ENCODE measurements at places on chromosomes 12 and 14.

DNA sequence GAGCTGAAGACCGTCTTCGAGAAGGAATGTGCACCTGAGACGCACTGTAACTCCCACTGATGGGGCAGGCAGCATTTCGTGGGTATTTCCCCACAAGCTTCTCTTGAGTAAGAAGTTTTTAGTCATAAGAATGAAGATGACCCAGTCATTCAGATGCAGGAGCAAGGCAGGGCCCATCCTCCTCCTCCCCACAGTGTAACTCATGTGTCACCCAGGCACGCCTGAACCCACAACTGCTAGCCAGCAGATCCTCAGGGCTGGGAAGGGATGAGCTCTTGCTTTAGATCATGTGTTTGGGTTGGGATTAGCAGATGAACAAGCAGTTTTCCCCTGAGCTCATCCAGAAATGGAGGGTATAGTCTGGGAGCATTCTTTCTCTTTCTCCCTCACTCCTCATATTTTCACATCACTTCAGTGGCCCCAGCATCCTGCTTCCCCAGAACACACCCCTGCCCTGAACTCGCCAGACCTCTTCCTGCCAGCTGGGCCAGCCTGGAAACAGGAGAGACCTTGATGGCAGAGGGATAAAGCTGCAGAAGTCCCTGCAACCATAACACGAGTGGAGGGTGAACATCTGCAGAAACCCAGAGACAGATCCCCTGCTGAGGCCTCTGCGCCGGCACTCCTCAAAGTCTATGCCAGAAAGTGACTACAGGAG is 73.3 kb downstream of the B4GALNT3 start:
- DNase-seq = no peak

GRCh38 chr12:54197431-54197909 is 8.7 kb upstream of the SMUG1 start:
- no peak for DNase-seq

DNA sequence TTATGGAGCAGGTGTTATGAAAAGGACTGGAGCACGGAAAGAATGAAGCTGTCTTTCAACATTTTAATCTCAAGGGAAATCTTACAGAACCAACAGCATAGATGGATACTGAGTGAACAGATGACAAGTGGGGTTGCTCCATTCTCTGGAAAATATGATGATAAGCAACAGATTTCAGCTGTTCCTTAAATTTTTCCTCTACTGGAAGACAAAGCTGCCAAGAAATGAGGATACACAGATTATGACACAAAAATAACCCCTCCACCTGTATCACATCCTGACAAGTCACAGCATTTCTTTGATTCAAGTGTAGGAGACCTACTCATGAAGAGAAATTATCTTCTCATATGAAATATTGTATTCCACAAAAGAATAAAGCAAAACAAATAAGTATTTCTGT is 13.0 kb upstream of the TMTC2 start:
- no peak for DNase-seq

GRCh38 chr12:107859367-107859766 is 84.9 kb downstream of the ASCL4 start:
- no peak for DNase-seq

GRCh38 chr14:60051721-60052221 is 40.0 kb upstream of the PCNX4 start:
- no peak for DNase-seq

DNA sequence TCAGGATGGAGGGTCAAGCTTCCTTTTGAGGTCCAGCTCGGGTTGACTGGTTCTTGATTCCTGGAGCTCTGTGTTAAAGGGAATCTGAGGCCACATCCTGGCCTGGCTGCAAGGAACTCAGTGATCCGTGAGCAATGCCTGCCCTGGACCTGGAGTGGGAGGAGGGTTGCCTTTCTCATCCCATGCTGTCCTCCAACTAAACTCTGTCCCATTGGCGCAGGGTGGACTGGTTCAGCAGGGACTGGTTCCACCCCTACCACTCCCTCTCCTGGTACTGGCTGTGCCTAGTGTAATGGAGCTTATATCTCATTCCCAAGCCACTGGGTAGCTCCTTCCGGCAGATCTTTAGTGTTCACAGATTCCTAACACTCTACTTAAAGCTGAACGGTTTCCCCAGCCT is 3.9 kb upstream of the CMKLR1 start:
- DNase-seq = no peak

DNA sequence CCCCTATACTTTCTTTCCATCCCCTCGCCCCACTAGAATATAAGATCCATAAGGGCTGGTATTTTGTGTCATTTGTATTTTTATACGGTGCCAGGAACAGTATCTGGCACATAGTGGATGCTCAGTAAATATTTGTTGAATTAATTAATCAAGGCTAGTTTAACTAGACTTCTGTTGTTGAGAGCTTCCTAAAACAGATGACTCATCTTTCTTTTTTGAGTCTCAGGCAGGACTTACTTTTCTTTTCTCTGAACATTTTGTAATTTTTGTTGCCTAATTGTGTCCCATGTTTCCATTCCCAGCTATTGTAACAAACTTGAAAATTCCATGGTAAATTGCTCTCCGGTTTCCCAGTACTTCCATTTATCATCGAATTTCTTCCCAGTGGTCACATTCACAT is 16.7 kb downstream of the STK38L start:
- DNase-seq = no peak

DNA sequence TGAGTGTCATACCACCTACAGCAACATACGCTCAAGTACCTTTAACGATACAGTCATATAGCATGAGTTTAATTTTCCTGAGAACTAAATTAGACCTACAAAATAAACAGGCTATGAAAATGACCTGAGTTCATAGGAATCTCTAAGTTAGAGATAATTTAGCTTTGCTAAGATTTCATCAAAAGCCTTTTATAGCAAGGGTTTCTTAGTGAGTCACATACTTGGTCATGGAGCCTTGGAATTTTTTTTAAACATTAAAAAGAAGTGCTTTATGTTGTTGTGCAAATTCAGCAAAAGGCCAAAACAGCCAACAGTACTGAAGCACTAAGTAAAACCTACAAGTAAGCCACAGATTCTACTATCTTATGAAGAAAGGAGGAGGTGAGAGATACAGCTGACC is 93.6 kb upstream of the FERMT2 start:
- DNase-seq = no peak

DNA sequence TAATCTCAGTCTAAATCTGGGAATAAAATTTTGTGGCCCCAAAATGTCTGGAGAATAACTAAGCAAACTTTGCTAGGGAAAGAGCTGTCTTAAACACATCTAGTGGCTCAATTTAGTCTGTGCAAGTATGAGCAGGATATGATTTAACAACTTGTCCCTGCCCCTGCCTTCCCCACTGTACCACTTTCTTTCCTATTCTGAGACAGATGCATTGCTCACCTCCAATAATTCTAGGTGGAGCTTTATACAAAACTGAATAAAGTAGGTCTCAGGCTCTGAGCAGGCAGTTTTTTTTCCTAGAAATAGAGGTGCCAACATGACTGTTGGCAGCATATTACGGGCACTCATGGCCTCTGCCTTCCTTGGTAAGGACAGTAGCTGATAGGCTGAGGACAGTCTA is 412.1 kb downstream of the DAD1 start:
- no peak for DNase-seq

- no peak for DNase-seq
Measured at GRCh38 chr12:52546126-52546525, 6.8 kb downstream of the KRT71 start.

Data from activated T-helper 1 cell treated with Interleukin-2 at 50 U/mL for 16 hours (primary cell).